ENCODE measurements at places on chromosomes 1 and 21.

DNA sequence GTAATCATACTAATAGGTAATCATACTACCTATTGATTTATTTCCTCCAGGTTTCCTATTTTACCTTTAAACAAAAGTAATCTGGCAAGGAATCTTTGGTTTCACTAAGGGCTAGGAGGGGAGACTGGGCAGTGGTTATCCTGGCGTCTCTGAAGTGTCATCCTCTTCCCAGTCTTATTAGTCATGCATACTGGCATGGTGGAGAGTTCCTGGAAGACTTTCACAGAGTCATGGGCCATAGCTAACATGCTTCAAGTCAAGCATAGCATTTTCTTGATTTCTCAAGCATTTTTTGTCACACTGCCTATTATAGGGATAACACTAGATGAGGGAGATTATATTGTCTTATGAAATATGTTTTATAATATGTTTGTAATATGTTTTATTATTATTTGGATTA, 64.0 kb upstream of the ASB17 start:
- DNase-seq: peak; percentile 6

GRCh38 chr1:179818260-179818659, 59.3 kb downstream of the TOR1AIP2 start:
- DNase-seq: no peak

GRCh38 chr1:243394066-243394465, 138.2 kb downstream of the SDCCAG8 start:
- no peak for DNase-seq

- peak; percentile 21 for DNase-seq
Measured at GRCh38 chr21:28805885-28806284, 186.8 kb downstream of the LTN1 start.

GRCh38 chr1:169115891-169116585, 9.5 kb downstream of the ATP1B1 start:
- no peak for DNase-seq

GRCh38 chr1:159473335-159473734, 33.8 kb downstream of the OR10J1 start:
- DNase-seq: no peak

- no peak for DNase-seq
Measured at GRCh38 chr21:33651965-33652680, 9.8 kb downstream of the ITSN1 start.
